ENCODE measurements at places on chromosomes 3 and 15. TPM values are rescaled to one million over a fixed set of nuclear protein-coding genes. Genes with fewer than 3 reads are reported as not detected.

- H3K4me1 ChIP-seq: peaks cover 3% of the 10 kb centered on the region
- DNase-seq: no peak
- no peak overlapping the region for H3K27ac ChIP-seq
- no peaks in the 10 kb centered on the region for H3K27me3 ChIP-seq
Observed at GRCh38 chr3:123104550-123104949, 37.7 kb downstream of the PDIA5 start.

DNA sequence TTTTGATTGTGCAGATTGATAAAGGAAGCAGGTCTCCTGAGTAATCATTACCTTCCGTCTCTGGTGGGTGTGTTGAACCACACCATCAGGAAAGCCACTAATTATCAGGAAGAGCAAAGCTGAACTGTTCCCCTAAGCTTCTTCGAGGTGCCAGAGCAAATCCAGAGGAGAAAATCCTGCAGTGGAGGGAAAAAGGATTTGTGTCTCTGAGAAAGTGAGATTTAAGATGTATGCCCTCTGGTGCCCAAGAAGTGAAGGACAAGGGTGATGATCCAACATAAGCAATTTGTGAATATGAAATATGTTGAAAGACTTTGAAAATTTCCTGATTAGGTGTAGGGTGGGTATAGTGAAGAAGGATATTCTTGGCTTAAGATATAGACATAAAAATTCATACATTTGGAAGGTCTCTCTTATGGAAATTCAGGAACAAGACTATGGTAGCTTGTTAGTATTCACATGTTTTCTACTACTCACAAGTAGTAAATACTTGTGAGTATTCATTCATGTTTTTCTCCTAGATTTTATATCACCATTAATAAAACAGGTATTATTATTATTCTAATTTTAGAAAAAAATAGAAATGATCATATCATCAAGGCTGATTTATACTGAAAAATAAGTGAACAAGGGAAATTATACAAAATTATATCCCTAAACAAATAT, 34.8 kb downstream of the COMMD2 start:
- no peak for DNase-seq
- H3K27ac ChIP-seq: no peak overlapping the region
- no peaks in the 10 kb centered on the region for H3K27me3 ChIP-seq
- H3K4me3 ChIP-seq: no peak overlapping the region
- H3K4me1 ChIP-seq: peaks cover 7% of the 10 kb centered on the region
- no peaks in the 10 kb centered on the region for H3K36me3 ChIP-seq

DNA sequence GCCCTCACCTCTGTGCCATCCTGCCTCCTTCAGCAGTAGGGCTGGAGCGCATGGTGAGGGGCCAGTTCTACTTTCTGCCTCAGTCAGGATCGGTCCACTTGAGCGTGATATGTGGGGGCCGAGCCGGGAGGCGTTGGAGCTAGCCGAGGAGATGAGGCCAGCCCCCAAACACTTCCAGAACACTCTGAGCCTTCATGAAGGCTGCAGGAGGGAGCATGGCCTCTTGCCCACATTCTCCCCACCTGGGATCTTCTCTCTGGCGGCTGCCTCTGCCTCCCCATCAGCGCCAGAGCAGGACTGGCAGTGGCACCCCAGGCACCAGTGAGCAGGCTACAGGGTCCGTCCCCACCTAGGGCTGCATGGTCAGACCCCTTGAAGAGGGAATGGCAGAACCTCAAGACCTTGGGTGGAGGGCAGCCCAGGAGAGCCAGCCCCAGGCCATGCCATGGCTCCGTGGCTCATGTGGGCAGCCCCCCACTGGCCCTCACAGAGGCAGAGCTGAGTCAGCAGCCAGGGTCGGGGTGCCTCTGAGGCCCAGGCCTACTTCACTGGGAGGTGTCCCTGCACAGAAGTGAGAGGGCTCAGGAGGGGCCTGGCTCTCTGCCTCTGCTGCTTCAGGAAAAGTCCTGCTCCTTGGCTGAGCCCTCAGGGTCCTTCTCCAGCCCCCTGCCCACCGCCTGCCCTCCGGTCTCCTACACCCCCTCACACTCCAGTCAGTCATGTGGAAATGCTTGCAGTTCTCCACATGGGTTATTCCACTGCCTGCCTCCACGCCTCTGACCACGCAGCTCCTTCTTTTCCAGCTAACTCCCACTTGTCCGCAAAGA, 28.1 kb upstream of the CYP11A1 start:
- H3K4me3 ChIP-seq: no peak overlapping the region
- H3K36me3 ChIP-seq: no peaks in the 10 kb centered on the region
- H3K27ac ChIP-seq: no peak overlapping the region
- no peaks in the 10 kb centered on the region for H3K27me3 ChIP-seq

DNA sequence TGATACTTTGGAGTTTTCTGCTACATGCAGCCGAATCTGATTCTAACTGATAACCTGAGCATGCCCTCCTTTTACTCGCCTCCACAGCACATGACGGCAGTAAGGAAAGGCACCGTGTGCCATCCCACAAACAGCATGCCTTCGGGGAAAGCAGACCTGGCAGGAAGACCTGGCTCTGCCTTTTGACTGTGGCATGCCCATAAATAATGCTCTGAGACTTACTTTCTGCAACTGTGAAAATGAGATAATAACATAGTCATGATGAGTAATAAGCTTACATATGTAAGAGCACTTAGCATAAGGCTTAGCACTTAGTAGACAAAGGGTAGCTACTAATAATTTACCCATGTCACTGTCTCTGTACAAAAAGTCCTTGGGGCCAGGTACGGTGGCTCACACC, 32.9 kb downstream of the MTHFS start:
- H3K4me1 ChIP-seq: no peaks in the 10 kb centered on the region
- no peak overlapping the region for H3K4me3 ChIP-seq

DNA sequence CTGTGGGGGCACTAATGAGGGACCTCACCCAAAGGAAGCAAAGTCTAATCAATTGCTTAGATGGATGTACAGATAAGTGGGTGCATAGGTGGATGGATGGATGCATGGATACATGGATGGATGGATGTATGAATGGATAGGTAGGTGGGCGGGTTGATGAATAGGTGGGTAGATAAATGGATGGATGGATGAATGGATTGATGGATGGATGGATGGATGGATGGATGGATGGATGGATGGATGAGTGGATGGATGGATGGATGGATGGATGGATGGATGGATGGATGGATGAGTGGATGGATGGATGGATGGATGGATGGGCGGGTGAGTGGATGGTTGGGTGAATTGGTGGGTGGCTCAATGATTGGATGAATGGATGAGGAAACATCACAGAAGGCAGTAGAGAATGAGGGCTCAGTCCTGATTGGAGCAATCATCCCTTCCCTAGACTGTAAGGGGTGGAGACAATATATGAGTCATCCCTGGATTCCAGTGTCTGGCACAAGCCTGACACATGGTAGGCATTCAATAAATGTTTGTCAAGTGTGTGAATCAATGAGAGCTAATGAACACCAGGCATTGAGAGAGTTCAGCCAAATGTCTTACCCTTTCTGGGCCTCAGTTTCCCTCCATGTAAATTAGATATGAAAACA, 40.4 kb upstream of the PXYLP1 start:
- no peak for DNase-seq
- no peaks in the 10 kb centered on the region for H3K36me3 ChIP-seq
- H3K4me3 ChIP-seq: no peak overlapping the region
- no peaks in the 10 kb centered on the region for H3K27me3 ChIP-seq
- H3K4me1 ChIP-seq: no peaks in the 10 kb centered on the region

GRCh38 chr15:57878573-57878972, 172.1 kb downstream of the POLR2M start:
- H3K4me3 ChIP-seq: no peak overlapping the region
- no peak overlapping the region for H3K27ac ChIP-seq
- no peaks in the 10 kb centered on the region for H3K36me3 ChIP-seq
- H3K4me1 ChIP-seq: no peaks in the 10 kb centered on the region
- no peak for DNase-seq

GRCh38 chr3:65107174-65107573, 419.4 kb upstream of the ADAMTS9 start:
- H3K27me3 ChIP-seq: no peaks in the 10 kb centered on the region
- no peak overlapping the region for H3K4me3 ChIP-seq
- H3K27ac ChIP-seq: no peak overlapping the region

DNA sequence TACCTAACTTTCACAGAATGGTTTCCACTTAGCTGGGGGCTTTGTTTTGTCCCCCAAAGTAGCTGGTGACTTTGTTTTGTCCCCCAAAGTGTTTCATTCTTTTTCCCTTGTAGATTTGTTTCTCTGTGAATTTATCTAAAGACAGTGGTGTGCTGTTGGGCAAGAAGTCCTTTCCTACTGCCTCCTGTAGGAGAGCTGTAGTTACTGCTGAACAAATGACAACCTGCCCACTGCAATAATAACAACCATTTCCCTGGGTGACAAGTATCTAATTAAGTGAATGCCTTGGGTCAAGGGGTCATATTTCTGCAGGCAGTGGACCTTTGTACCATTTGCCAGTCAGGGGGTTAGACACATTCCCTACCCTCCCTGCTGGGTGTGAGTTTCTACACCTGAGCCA, 125.4 kb upstream of the BFSP2 start:
- no peak for DNase-seq
- no peak overlapping the region for H3K27ac ChIP-seq
- H3K36me3 ChIP-seq: no peaks in the 10 kb centered on the region
- peaks cover 19% of the 10 kb centered on the region for H3K4me1 ChIP-seq
- H3K27me3 ChIP-seq: no peaks in the 10 kb centered on the region

GRCh38 chr15:56960116-56960515, 41.7 kb downstream of the TCF12 start:
- H3K36me3 ChIP-seq: no peaks in the 10 kb centered on the region
- H3K4me1 ChIP-seq: peaks cover 16% of the 10 kb centered on the region
- H3K27ac ChIP-seq: no peak overlapping the region
- DNase-seq: no peak
- H3K27me3 ChIP-seq: no peaks in the 10 kb centered on the region

DNA sequence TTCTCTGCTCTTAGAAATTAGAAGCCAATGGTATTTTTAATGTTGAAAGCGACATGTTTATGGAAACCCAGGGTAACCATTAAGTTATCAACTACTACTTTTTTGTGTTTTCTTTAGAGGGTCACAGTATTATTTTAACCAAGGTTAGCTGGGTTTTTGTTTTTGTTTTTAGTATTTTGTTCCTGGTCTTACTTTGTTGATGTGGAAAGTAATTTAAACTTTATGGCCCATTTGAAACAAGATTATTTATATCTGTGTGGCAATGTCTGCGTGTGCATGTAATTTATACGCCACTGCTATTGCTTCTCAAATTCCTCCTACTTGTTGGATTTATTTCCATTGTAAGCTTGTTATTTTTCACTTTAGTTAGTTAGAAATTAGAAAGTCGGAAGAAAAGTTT, 722.1 kb upstream of the NR2F2 start:
- H3K27me3 ChIP-seq: no peaks in the 10 kb centered on the region
- peaks cover 17% of the 10 kb centered on the region for H3K4me1 ChIP-seq
- no peaks in the 10 kb centered on the region for H3K36me3 ChIP-seq
- no peak overlapping the region for H3K27ac ChIP-seq

GRCh38 chr15:26394801-26395200, 378.1 kb downstream of the GABRB3 start:
- no peaks in the 10 kb centered on the region for H3K4me1 ChIP-seq
- H3K36me3 ChIP-seq: no peaks in the 10 kb centered on the region
- H3K27ac ChIP-seq: no peak overlapping the region
- H3K4me3 ChIP-seq: no peak overlapping the region

GRCh38 chr3:121592856-121593702, at the start of gene FBXO40:
Gene FBXO40, plus strand, starts transcription at chr3:121593379. Its CDS starts 27,197 bp downstream, at chr3:121620576.
- H3K4me1 ChIP-seq: no peaks in the 10 kb centered on the region
- DNase-seq: no peak
- no peaks in the 10 kb centered on the region for H3K36me3 ChIP-seq
- H3K27me3 ChIP-seq: no peaks in the 10 kb centered on the region

- no peak overlapping the region for H3K27ac ChIP-seq
- DNase-seq: no peak
- no peak overlapping the region for H3K4me3 ChIP-seq
- H3K27me3 ChIP-seq: no peaks in the 10 kb centered on the region
Observed at GRCh38 chr3:137987723-137988122, 22.2 kb upstream of the CLDN18 start.

- H3K27ac ChIP-seq: no peak overlapping the region
- H3K4me1 ChIP-seq: no peaks in the 10 kb centered on the region
- no peaks in the 10 kb centered on the region for H3K27me3 ChIP-seq
- no peak for DNase-seq
- H3K36me3 ChIP-seq: no peaks in the 10 kb centered on the region
Observed at GRCh38 chr15:46278486-46279090, 643.8 kb downstream of the SQOR start.

- H3K4me3 ChIP-seq: no peak overlapping the region
- no peak overlapping the region for H3K27ac ChIP-seq
- H3K27me3 ChIP-seq: no peaks in the 10 kb centered on the region
- DNase-seq: no peak
- H3K36me3 ChIP-seq: no peaks in the 10 kb centered on the region
Observed at GRCh38 chr15:45276831-45277230, 24.8 kb downstream of the SLC28A2 start.

DNA sequence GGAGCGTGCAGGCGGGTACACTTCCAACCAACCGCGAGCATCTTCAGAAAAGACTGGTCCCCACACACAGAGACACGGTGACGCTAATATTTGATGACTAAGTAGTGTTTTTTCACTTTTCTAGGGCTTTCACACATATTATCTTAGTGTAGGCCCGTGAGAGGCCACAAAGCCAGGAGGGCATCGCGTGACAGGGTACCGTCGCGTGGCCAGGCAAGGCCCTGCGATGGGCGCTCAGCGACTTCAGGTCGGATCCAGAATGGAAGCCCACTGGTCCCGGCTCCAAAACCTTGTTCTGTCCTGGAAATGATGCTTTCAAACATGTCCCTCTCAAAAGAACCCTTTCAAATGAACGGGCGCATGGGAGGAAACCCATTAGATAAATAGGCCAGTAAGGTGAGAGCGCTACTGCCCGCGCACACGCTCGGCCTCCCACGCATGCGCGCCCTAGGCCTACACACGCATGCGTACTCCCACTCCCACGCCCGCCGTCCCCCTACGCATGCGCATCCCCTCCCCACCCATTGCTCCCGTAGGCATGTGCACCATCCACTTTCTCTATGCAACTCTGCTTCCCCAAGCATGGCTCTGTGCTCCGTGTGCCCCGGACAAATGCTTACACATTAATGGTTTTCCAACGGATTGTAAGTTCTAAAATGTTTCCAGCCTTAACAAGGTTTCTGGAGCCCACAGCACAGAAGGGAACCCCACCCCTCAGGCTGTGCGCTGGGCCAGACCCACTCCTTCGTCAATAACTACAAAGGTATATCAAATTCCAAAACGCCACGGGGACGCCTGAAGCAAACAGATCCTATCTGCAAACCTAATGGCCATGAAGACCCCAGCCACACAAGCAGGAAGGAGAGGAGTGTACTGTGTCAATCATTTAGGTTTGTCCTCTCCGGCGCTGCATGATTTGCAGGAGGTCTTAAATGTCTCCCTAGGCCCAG, 72.1 kb downstream of the OCA2 start:
- no peaks in the 10 kb centered on the region for H3K27me3 ChIP-seq
- H3K36me3 ChIP-seq: no peaks in the 10 kb centered on the region
- no peak overlapping the region for H3K4me3 ChIP-seq
- DNase-seq: no peak
- no peak overlapping the region for H3K27ac ChIP-seq
- no peaks in the 10 kb centered on the region for H3K4me1 ChIP-seq

GRCh38 chr15:45146405-45146804, 16.6 kb downstream of the DUOX1 start:
- no peaks in the 10 kb centered on the region for H3K27me3 ChIP-seq
- no peak overlapping the region for H3K27ac ChIP-seq
- no peak for DNase-seq
- no peaks in the 10 kb centered on the region for H3K4me1 ChIP-seq
- H3K36me3 ChIP-seq: peaks cover 5% of the 10 kb centered on the region
- no peak overlapping the region for H3K4me3 ChIP-seq

Gene GRAMD1C
- not detected for total RNA-seq

Gene CYP11A1
- total RNA-seq: 1.8 TPM

Gene CAPN3
- total RNA-seq: 7.5 TPM

Gene RBPMS2
- total RNA-seq: 27.2 TPM

Gene SCN5A
- total RNA-seq: 0.50 TPM

Gene MYH15
- 0.17 TPM for total RNA-seq

Gene PIERCE2
- total RNA-seq: 3.3 TPM

Gene SPINK8
- not detected for total RNA-seq

Gene SMCO1
- total RNA-seq: not detected

Gene NBEAL2
- total RNA-seq: 22.1 TPM
